Dermis microvascular lymphatic vessel endothelial cell (primary cell): ENCODE measurements at places on chromosomes 2 and 18.

DNA sequence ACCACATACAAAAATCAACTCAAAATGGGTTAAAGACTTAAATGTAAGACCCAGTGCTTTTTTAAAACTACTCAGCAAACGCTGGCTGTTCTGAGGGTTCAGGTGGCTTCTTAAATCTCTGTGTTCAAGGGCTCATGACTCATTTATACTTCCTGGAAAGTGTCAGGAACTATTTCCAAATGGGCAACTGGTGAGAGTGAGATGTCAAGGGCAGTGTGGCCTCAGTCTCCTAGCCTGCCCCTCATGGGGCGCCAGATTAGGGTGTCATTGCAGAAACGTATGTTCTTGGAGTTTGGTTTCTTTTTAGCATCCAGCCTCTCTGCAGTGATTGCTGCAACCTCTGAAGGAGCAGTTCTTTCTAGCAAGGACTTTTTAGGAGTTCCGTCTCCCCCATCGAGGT, 485.4 kb downstream of the TNS1 start:
- no peak for DNase-seq

- DNase-seq = no peak
These were observed 826.3 kb upstream of the CDH2 start for GRCh38 chr18:29003194-29003593.

DNA sequence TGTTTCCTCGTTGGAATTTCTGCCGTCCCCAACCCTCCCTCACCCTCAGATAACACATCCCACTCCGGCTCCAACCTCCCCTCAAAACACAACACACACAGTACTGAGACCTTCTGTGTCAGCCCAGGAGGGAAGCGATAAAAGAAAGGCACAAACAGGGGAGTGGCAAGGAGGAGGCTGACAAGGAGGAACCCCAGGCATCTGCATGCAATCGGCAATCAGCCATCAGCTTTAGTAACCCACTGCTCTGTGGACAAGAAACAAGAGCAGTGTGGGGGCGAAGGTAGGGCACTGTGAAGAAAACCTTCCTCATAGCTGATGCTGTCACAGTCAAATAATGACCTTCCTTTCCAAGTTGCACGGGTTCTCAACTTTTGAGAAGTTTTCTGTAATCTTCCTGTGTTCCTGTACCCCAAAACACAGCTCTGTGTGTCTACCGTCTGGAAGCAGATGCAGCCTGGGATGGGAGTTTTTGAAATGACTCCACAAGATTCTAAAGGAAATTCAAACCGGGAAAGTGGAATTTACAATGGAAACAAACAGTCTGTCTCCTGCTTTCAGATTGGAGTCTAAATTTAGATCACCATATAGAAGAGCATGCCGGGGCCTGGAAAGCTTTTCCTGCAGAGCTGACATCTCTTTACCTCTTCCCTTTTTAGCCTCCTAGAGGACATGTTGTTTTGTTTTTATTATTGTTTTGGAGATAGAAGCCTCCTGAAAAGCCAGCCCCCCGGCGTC, 16.4 kb upstream of the LPIN2 start:
- no peak for DNase-seq

- no peak for DNase-seq
These were observed 83.7 kb upstream of the CDH19 start for GRCh38 chr18:66687635-66688034.

- peak; percentile 10 for DNase-seq
These were observed 896 bp downstream of the CACNB4 start for GRCh38 chr2:152097801-152098495.

DNA sequence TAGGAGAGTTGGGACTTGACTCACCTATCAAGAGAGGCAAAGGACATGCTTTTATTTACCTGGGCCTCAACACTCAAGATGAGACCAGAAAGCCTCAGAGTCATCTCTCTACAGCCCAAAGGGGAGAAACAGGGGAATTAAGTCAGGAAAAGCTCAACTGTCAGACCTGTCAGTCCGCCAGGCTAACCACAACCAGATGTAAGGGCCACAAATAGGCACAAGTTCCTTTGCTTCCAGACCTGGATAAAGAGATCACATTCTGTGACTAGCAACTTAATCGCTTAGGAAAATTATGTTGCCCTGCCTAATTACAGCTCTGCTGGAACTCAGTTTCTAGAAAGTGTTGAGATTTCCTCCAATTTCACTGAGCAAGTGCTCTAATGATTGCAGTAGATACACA, 67.9 kb downstream of the ANKRD44 start:
- no peak for DNase-seq

DNA sequence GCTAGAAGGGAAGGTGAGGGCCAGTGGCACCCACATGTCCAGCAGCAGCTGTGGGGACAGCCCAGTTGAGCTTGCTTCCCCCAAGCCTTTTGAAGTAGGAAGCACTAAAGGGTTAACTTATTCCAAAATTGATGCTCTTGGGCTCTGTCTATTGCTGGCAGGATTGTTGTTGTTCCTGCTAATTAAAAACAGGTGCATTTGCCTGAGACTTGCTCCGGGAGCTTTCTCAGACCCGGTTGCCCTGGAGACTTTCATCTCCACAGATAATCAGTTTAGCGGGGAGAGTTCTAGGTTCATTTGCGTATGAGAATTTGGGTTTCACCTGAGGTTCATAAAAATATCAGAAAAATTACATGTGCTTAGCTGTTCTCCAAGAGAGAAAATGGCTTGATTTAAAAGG, 277.3 kb downstream of the LRATD1 start:
- no peak for DNase-seq

DNA sequence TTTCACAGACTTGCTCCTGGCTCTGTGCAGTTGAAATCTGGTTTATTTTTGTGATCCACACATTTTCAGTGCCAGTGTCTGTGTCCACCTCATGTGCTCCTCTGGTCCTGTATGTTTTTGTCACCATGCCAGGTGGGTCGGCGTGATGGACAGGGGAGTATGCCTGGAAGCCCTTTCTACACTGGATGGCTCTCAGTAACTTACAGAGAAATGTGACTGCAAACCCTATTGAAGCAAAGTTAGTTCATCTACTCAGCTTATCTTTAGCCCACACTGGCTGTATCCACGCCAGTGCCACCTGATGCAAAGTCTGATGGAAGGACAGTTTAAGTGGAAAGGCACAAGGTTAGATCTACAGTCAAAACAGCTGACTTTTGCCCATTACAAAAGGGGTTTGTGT, 4.3 kb downstream of the IMPA2 start:
- DNase-seq = no peak

GRCh38 chr2:197322143-197322542, 11.6 kb upstream of the ANKRD44 start:
- no peak for DNase-seq

- DNase-seq = no peak
These were observed 80.2 kb downstream of the PXDN start for GRCh38 chr2:1664076-1664605.

- DNase-seq = no peak
These were observed 129.0 kb downstream of the ERBB4 start for GRCh38 chr2:212409560-212409959.

- DNase-seq = no peak
These were observed 152.0 kb upstream of the SLC1A4 start for GRCh38 chr2:64837116-64837731.
